Stimulated activated CD4-positive, alpha-beta T cell treated with anti-CD3 and anti-CD28 coated beads, Interleukin-4, amount 100 ng/mL, for 4 hours (primary cell): ENCODE measurements at places on chromosomes 6 and 20.

DNA sequence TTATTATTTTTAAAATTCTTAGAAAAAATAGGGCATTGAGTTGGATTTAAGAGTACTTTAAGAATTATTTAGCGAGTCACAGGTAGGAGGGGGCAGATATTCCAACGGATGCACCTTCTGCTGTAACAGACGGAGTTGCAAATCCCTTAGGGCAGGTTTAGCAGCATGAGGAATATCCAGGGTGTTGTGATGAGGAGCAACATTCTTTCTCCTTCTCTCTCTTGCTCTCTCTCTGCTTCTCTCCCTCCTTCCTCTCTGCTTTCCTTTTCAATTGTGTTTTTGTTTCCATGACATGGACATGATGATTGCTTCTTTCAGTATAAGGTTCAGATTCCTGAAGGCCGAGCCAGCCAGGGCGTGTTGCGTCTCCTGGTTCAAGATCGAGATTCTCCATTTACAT is 28.9 kb downstream of the CDH26 start:
- no peak for DNase-seq

GRCh38 chr6:18684343-18684742 is 297.2 kb downstream of the RNF144B start:
- DNase-seq, result no peak

DNA sequence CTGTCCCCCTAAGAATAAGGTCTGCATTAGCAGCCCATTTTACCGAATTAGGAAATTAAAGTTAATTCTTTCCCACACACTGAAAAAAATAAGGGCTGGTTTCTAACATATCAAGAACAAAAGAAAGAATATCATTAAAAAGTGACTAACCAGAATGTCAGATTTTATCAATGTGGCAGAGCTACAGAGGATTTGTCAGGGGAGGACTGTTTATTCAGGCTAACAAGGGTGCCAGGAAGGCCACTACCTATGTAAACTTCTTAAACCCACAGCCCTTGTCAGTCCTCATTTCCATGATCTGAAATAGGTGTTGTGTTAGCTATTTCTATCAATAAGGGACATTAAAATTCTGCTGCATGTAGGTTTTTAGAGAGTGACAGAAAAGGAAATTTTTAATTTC is 76.4 kb downstream of the BACH2 start:
- DNase-seq, result no peak

DNA sequence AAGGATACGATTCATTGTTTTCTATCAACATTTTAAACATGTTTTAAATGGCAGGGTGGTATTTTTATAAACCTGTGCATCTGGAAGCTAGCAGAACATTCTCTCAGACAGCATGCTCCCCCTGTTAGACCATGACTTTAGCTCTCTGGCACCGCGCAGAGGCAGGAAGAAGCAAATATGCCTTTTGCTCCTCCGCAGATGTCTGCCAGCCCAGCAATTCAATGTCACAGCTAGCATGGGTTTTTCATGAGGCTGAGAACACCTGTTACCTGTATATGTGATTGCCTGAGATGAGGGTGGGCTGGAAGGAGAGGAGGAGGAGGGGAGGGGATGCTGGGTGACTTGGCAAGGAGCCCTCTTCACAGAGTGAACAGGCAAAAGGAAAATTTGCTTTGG is 6.7 kb downstream of the MTCH1 start:
- peak; percentile 15 for DNase-seq

- no peak for DNase-seq
Measured at GRCh38 chr20:18052856-18053255, 4.9 kb downstream of the OVOL2 start.

DNA sequence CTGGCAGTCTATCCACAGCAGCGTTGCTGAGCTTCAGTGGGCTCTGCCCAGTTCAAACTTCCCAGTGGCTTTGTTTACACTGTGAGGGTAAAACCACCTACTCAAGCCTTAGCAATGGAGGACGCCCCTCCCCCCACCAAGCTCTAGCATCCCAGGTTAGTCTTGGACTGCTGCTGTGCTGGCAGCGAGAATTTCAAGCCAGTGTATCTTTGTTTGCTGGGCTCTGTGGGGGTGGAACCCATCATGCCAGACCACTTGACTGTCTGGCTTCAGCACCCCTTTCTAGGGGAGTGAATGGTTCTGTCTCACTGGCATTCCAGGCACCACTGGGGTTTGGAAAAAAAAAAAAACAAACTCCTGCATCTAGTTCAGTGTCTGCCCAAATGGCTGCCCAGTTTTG is 249.7 kb upstream of the SYNCRIP start:
- no peak for DNase-seq

DNA sequence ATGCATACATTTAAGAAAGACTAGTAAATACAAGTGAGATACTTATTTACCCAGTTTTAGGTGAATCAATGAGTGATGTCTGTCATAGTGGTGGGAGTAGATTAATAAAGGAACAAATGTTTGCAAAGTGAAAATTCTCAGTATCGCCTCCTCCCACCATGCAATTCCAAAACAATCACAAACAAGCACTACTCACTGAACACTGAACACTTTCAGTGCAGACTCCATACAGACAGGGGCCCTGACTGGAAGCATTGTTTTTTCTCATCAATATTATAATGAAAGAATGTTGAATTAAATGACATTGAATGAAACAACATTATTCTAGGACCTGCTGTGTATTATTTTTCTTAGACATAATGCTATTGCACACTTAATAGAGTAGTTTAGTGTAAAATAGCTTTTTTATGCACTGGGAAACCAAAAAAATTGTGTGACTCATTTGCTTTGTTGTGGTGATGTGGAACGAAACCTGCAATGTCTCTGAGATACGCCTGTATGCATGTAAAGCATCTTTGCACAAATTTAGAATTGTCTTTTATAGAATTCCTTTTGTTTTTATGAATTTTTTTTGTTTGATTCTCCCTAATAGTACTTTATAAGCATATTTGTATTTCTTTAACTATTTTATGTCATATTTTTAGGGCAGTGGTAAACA is 317.5 kb downstream of the UTRN start:
- peak; percentile 5 for DNase-seq

GRCh38 chr20:32536851-32537656 is 48.1 kb downstream of the NOL4L start:
- peak; percentile 47 for DNase-seq

- no peak for DNase-seq
Measured at GRCh38 chr20:47597090-47597489, 95.4 kb downstream of the NCOA3 start.

DNA sequence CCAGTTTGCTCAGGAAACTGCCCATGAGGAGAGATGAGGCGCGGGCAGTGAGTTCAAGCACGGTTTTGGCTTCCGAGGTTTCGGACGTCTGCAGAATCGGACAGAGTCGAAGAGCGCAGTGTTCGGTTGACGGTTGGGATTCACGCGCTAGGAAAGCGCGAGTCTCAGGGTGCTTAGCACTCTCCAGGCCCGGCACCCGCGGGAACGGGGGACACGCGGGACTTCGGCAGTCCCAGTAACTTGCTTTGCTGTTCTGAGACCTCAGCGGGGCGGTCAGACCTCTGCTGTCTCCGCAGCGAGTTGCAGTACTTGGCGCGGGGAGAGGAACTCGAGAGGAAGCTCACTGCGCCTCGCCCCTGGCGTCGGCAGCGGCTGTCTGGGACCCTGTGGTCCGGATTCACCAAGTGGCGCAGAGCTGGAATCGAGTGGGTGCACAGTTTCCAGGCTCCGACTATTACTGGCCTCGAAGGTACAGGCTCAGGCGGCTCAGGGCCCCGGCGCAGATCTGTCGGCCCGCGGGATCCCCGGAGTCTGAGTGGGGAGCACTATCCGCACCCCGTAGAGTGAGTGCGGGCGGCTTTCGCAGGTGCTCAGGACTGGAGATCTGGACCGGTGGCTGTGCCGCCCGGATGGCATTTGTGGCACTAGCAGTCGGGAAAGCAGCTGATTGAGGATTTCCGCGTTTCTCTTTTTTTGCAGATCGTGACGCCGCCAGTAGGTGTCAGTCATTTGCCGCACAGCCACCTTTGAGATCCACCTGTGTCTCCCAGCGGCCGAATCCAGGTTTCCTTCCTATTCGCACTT is at the start of gene POM121L2:
Gene POM121L2 (minus strand): TSS at position 128 of the 804 bp plus-strand sequence. CDS start 103 bp downstream, at position 25.
- peak; percentile 58 for DNase-seq

DNA sequence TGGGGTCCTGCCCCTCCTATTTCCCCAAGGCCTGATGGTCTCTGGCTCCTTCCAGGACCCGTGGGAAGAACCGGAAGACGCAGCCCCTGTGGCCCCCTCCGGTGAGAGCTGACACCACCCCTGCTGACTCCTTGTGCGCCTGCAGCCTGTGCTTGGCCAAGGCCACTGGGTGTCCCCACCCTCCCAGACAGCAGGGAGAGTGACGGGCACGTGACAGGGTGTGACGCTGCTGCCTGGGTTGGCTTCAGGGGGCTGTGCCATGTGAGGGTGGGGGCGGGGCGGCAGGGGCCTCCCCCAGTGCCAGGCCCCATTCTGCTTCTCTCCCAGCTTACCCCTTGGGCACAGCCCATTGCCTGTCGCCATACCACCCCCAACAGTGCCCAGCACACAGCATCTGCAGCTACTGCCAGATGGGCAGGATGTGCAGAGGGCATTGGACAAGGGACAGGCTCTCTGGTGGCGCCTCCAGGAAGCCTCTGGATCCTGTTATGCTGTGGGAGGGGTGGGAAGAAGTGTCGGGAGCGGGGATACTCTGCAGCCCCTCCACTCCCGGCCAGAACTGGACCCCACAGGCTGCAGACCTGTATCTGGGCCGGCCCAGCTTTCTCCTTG is 2.9 kb downstream of the BIRC7 start:
- DNase-seq, result no peak

GRCh38 chr6:42378536-42378935 is 73.2 kb downstream of the TRERF1 start:
- no peak for DNase-seq

DNA sequence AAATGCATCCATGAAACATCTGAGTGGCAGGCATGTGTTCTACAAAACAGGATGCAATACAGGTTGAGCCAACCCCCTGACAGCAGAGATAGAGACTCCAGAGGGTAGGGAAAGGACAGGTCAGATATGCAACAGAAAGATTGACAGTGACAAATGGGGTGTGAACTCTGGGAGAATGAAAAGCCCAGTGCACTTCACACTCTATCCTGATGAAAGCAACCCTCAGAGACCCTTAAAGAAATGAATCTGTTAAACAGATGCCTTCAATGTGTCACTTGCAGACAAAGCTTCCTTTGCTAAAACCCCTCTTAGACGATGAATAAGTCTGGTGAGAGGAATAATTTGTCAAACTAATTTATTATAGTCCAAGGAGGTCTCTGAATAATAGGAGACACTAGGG is 89.9 kb downstream of the RFPL4B start:
- DNase-seq, result no peak

GRCh38 chr6:107642861-107643328 is 153.0 kb downstream of the SOBP start:
- no peak for DNase-seq

GRCh38 chr6:158050955-158051354 is 69.3 kb downstream of the SYNJ2 start:
- DNase-seq, result no peak

- no peak for DNase-seq
Measured at GRCh38 chr20:62171245-62171644, 11.6 kb upstream of the MTG2 start.

- DNase-seq, result no peak
Measured at GRCh38 chr6:146578054-146578453, 20.7 kb upstream of the ADGB start.

GRCh38 chr6:23659125-23659524 is 466.9 kb upstream of the NRSN1 start:
- no peak for DNase-seq

DNA sequence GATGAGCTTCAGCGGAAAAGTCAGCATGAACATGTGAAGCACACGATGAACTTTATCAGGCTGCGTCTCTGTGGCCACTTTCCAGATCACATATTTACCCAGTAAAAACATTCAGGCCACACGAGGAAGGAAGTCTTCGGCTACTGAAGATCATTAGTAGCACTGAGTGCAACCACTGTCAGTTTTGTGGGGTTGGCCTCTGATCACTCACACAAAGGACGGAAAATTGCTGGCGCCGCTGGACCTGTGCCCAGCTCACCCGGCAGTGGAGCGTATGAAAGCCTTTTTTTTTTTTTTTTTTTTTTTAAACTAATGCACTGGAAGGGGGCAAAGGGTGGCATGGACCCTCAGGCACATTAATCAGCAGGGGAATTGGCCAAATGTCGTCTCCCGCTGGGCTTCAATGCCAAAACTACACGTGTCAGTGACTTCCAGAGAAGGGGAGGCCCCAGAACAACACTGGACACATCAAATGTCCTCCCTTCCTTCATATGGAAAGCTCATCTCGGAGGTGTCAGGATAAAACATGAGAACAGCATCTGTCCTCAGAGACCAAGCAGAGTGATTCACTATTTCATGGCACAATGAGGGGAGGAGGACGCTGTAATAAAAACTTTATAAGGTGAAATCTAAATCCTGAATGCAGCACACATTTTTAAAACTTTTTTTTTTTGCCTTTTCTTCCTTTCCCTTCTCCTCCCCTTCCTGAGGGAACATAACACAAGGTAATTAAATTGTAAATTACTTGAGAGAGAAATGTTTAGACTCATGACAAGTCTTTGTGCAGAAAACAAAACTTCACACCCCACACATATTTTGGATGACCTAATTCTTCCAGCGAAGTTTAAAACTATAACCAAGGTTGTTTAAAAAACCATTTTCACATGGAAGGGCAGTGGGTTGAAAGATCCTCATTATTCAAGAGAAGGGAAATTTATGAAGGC is 223.4 kb downstream of the FOXC1 start:
- DNase-seq, result no peak
